ENCODE measurements at places on chromosomes 1 and 21.

GRCh38 chr1:58735586-58735985 is 35.7 kb upstream of the MYSM1 start:
- DNase-seq, result no peak

DNA sequence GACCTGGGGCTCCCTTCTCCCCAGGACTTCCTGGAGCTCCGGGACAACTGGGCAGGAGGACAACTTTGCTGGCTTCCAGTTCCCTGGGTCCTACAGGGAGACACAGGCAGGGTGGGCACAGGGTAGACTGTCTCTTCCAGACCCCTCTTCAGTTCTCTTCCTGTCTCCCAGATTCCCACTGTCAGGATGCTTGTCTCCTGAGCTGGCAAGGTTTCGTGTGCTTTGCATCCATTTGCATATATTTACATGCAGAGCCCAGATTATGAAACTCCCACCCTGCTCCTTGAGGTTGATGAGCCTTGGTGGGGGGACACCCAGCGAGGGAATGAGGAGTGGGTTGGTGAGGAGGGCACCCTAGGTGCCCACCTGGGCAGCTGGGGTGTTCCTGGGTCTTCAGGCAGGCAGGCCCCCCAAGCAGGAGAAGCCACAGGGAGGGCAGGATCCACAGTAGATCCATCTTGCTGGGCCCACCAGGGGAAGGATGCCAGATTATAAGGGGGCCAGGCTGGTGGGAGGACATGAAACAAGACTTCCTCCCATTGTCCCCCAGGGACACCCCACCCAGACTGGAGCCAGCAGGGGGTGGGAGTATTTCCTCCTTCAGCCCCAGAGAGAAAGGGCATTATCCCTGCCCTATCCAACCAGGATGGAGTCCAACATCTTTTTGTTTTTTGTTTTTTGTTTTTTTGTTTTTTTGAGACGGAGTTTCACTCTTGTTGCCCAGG is at the start of gene FCN3:
FCN3 (minus strand) TSS at position 463 of the 725 bp plus-strand sequence; CDS start at position 457, 6 bp downstream.
- DNase-seq, result no peak

GRCh38 chr1:63829349-63830327 is 55.8 kb downstream of the ROR1 start:
- no peak for DNase-seq

DNA sequence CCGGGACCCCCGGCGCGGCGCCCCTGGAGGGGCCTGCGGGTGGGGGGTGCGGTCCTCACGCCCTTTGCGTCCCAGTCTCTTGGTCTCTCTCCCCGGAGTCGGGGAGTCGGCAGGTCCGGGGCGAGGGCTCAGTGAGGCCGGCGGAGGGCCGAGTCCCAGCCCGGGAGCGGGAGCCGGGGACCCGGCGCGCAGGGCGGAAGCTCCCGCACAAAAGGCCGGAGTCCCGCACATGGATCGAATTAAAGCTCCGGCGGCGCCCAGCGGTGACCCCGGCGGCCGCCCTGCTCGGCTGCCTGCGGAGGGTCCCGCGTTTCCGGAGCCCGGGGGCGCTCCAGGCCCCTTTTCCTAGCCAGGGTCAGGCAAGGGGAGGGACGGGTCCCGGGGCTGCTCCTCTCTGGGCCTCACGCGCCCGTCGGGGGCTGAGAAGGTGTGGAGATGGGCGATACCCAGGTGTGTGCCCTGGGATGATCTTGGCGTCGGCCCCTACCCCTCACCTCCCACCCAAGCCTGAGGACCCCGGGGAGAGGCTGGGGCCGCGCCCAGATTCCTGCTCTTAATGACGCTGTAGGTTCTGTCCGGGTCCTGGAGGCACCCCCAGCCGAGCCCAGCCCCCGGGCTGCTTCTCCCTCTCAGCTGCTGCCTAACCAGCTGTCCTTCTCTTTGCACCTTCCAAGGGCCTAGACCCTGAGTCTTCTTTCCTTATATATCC is 512 bp downstream of the FBLIM1 start:
- no peak for DNase-seq

GRCh38 chr1:59438058-59438560 is 141.2 kb downstream of the FGGY start:
- no peak for DNase-seq

GRCh38 chr1:11914024-11914423 is 12.2 kb downstream of the KIAA2013 start:
- no peak for DNase-seq

- no peak for DNase-seq
Measured at GRCh38 chr1:23701996-23702395, 10.4 kb downstream of the RPL11 start.

- DNase-seq, result no peak
Measured at GRCh38 chr1:157292302-157292701, 154.1 kb upstream of the ETV3 start.

DNA sequence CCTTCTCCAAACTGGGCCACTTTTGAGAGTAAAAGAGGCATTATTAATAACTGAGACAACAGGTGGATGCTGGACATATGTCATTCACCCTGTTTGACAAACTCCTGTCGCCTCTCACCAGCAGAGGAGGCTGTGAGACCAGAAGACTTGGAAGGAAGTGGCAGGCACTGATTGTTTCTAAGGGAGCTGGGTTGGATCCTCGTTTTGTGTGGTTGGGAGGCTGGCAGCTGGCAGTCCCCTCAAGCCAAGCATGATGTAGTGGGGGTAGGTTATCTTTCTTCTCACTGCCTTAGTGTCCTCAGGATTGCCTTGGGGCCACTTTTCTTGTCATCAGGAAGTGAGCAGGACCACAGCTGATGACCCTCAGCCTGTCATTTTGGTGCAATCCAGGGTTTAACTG is 86.5 kb upstream of the KCNJ15 start:
- DNase-seq, result no peak

DNA sequence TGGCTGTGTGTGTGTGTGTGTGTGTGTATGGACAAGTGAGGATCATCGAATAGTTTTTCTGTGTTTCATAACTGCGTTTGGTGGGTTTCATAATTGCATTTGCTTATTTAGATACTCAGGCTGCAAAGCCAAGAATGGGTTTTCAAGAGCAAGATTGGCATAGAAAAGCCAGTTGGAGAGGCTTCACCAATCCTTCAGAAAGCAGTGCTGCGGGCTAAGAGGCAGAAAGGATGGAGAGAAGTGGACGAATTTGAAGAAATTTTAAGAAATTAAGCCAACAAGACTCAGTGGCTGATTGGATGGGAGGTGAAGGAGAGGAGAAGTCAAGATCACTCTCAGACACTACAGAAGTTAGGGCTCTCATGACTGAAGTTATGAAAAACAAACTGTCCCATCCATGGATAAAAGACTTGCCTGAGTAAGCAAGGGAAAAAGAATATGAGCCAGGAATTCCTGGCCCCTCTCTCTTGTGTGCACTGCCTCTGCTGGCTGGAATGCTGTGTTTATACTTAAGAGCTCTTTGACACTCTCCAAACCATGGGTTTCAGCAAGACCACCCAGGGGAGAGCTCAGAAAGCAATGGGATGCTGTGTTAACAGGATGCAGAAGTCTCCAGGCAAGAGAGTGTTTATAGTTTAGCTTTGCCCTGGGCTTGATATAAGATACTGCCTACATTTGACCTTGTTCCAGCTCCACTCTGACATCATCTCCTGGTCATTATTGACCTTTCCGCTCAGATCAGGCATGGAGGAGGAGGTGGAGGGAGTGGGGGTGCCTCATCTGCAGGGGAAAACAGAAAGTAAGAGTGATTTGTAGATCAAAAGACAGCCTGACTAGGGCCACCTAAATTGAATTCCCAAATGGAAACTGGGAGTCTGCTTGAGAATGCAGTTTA is 232.0 kb upstream of the PLXNA2 start:
- no peak for DNase-seq

- no peak for DNase-seq
Measured at GRCh38 chr1:238153939-238154338, 263.2 kb upstream of the ZP4 start.

GRCh38 chr1:184210031-184210430 is 158.5 kb downstream of the TSEN15 start:
- DNase-seq, result peak; percentile 73

- DNase-seq, result no peak
Measured at GRCh38 chr1:77371396-77371795, 89.6 kb downstream of the AK5 start.

- DNase-seq, result no peak
Measured at GRCh38 chr1:119449971-119450370, 35.0 kb downstream of the HSD3B2 start.

DNA sequence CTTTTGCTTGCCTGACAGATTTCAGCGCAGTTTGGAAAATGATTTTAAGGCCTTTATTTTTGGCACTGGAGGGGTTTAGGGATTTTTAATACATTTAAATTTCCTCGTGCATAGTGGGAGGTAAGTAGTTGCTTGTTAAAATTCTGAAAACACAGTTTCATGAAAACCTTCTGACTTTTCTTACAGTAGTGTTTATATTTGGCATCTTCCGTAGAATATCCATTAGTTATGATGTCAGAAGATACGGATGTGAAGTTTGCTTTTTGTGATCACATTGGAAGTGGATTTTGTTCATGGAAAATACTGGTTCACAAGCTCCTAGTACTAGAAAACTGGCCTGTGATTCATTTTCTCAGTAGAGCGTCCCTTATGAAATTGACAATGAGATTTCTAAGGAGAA is 1.3 kb downstream of the RABGAP1L start:
- no peak for DNase-seq

GRCh38 chr1:2091611-2092604 is 41.7 kb downstream of the PRKCZ start:
- no peak for DNase-seq

GRCh38 chr1:29849991-29850757 is 613.9 kb downstream of the PTPRU start:
- no peak for DNase-seq

GRCh38 chr1:224540535-224540934 is 75.6 kb upstream of the CNIH3 start:
- no peak for DNase-seq

- no peak for DNase-seq
Measured at GRCh38 chr21:36747041-36747814, 48.3 kb downstream of the SIM2 start.

DNA sequence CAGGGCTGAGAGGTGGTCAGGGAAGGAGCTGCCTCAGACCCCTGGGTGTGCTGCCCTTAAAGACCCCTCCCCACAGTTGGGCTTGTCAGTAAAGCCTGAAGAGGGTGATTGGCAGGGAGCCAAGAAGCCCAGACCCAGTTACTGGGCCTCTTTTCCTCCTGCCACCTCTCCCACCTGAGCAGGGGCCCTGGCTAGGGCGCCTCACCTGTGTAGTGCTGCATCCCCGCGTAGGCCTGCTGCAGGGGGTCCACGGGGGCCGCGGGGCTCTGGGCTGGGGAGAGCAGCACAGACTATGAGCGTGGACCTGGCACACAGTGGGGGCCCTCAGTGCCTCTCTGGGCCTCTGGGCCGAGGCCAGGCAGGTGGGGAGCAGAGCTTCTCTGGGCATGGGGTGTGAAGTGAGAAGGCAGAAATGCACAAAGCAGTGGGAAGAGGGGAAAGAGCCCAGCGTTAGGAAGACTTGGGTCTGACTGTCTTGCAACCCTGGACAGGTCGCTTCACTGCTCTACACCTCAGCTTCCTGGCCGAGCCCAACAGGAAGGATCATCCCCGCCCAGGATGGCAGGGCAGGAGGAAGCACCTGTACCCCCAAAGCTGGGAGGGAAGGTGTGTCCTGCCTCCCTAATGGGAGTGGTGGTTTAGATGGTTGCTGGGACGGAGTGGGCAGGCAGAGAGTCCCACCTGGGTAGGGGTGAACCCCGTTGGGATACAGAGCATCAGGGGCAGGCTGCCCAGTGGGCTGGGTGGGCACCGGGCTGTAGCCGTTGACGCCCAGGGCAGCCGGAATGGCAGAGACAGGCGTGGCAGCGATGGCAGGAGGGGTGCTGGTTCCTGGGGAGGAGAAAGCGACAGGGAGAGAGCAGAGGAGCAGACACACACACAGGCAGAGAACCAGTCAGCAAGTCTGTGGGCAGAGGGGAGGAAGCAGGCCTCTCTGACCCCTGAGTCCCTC is 9.9 kb downstream of the CELF3 start:
- no peak for DNase-seq

- DNase-seq, result no peak
Measured at GRCh38 chr1:217993439-217993838, 291.7 kb upstream of the RRP15 start.

GRCh38 chr1:169368406-169368769 is 393 bp downstream of the BLZF1 start:
- DNase-seq, result no peak

DNA sequence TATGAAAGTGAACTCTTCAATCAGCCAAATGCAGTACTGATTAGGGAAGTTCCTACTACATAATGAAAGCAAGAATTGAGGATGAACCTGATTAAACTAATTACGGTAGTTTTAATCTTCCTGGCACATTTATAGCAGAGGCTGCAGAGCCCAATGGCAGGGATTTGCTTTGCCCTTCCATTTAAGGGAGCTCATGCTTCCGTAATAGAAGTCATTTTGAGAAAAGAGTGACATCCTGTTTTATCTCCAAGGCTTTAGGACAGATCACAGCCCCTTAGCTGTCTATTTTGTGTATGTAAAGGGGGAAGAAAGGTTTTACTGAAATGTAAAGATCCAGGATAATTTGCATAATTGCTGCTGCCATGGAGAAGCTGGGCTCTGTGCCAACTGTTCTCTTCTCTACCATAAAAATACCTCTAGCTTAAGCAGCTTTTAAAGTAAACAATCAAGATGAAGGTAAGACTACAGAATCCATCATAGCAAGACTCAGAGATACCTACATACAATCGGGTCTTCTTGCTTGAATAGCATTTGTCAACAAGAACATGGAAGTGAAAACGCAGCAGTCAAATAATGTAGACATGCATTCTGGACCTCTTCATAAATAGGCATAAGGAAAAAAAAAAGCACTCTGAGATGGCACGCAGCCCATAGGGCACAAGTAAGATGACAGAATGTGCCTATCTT is 62.5 kb downstream of the ASH1L start:
- no peak for DNase-seq

- DNase-seq, result no peak
Measured at GRCh38 chr1:246151796-246152434, 355.2 kb downstream of the SMYD3 start.

DNA sequence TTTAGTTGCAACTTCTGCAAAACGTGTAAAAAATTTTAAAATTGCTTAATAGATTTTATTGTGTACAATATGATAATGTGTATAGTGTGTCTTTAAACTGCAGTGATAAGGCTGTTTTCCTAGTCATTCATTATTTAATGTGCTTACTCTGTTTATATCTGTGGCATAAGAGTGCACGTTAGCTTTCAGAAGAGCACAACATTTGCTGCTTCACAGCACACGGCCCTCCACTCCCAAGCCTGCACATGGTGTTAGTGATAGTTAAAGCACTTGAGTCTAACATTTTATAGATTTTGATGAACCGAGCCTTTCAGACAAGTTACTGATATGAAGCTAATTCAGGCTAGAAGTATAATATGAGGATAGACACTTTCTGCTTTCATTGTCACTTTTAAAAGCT is 120.6 kb downstream of the ADGRL2 start:
- no peak for DNase-seq

- DNase-seq, result no peak
Measured at GRCh38 chr1:60063561-60063960, 10.0 kb downstream of the C1orf87 start.

GRCh38 chr1:96296991-96297390 is 424.6 kb upstream of the PTBP2 start:
- no peak for DNase-seq

DNA sequence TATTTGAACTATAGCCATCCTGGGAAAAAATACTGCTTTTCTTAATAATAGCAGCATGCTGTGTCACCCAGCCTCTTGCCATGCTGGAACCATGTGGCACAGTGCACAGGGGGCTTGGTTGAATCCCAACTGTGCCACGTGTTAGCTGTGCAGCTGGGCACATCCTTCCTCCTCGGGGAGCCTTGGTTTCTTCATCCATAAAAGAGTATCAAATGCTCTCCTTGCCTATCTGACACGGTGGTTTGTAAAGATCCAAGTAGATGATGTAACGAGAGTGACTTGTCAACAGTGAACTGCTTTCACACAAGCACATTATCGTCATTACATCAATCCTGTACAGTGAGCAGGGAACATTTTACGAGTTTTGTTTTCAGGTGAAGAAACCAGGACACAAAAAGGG is 24.4 kb downstream of the VASH2 start:
- no peak for DNase-seq

Measured in fibroblast of skin of left biceps (primary cell).